CD8-positive, alpha-beta memory T cell (primary cell): ENCODE measurements at places on chromosomes 1 and 21. TPM values are rescaled to one million over a fixed set of nuclear protein-coding genes. Genes with fewer than 3 reads are reported as not detected.

The PIGV gene
- total RNA-seq: 23.6 TPM

The ZCCHC17 gene
- total RNA-seq: 30.8 TPM

The CD247 gene
- total RNA-seq: 130 TPM

The LRRC38 gene
- total RNA-seq: not detected

The S100A3 gene
- total RNA-seq: not detected

The REG4 gene
- total RNA-seq: 2.5 TPM

The KRTCAP2 gene
- total RNA-seq: 207 TPM

The PLCH2 gene
- total RNA-seq: 2.5 TPM

The KCNH1 gene
- total RNA-seq: not detected

DNA sequence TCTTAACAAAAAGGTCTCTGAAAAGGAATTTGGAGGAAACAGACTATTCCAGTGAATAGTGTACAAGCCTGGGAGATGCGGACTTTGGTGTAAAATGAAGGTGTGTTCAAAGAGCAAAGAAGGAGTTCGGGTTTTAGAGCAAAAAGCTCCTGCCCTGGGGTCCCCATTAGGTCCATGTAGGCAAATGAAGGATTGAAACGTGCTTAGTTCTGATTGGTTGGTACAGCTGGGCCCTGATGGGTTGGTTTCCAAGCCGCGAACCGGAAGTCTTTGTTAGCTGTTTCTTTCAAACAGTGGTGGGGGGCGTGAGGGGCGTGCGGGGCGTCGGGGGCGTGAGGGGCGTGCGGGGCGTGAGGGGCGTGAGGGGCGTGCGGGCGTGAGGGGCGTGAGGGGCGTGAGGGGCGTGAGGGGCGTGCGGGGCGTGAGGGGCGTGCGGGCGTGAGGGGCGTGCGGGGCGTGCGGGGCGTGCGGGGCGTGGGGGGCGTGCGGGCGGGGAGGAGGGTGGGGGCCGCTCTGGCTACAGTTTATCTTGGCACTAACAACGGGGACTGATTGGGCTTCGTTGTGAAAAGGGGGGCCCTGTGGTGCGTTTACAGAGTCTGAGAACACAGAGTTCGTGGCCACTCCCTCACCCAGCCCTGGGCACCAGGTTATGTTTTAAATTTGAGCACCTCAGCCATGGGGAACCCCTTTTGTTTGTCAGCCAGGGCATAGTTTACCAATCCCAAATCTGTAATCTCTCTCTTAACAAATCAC is 29.4 kb downstream of the LRRC3 start:
- no peak for DNase-seq

DNA sequence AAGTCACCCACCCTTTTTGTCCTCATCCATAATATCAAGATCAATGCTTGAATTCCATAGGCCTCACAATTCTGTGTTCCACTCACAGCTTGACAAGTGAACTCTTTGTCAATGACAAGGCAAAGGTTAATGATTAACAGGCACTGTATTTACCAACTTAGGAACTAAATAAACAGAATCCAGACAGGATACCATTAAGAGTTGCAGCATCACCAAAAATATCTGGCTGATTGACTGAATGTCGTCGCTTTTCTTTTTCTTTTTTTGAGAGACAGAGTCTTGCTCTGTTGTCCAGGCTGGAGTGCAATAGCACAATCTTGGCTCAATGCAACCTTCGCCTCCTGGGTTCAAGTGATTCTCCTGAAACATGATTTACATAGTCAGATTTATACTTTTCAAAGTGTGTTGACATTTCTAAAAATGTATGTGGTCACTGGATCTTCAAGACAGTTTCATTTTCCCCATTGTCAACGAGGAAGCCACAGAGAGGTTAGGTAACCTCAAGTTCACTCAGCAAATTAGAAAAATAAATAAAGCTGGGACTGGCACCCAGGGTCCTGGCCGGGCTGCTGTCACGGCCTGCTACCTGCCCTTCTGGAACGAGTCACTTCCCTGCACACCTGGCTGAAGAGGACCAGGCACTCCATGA is 81.0 kb downstream of the PDE9A start:
- no peak for DNase-seq

DNA sequence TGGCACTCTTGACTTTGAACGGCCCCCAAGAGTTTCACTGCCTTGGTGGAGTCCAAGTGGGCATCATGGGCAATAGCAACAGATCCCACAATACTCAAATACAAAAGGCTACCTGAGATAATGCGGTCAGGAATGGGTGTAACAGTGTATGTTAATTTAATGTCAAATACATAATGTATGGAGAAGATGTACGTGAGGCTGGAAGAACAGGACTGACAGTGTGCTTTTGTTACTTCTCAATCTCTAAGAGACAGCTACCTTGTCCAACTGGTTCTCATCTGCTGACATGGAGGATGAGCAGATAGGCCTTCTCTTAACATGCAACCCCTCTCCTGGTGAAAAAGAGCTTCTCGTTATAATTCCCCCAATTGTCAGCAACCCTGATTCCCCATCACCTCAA is 167.2 kb downstream of the APP start:
- no peak for DNase-seq

GRCh38 chr1:224149709-224150108 is 33.3 kb upstream of the DEGS1 start:
- DNase-seq: no peak

GRCh38 chr1:10546896-10547295 is 72.1 kb downstream of the PEX14 start:
- no peak for DNase-seq

DNA sequence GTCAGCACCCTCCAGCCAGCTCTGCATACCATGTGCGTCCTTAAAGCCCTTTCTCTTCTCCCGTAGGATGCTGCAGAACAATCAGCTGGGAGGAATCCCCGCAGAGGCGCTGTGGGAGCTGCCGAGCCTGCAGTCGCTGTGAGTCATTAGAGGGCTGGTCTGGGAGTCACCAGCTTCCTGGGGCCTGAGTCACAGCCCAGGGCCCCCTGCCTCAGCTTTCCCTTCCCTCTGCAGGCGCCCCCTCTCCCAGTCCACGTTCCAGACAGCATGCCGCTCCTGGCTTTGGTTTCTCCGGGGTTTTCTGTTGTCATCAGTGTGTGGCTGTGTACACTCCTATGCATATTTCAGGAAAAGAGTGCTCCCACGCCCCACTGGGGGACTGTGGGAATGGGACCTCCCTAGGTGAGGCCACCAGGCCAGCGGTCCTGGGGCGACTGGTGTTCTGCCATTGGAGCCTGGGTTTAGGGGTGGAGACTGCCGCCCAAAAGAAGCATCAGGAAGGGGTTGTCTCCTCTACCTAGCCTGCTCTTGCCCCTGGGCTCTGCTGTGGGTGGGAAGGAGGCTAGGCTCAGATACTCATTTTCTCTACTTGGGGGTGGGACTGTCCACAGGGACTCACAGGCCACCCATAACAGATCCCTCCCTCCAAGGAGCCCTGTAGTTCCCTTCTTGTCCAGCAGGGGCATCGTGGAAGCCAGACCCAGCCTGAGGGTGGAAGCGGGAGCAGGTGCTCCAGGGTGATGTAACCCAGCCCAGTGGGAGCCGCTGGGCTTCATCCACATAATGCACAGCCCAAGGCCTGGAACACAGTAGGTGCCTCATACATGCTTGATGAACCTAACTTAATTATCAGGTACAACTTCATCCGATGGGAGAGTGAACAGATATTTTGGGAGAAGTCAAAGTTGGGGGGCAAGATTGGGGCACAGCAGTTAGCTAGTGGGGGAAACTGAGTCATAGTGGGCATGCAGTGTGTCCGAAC is 42.5 kb downstream of the LGR6 start:
- peak; percentile 52 for DNase-seq

GRCh38 chr1:8955406-8955805 is 9.7 kb downstream of the CA6 start:
- DNase-seq: no peak

- DNase-seq: no peak
These were observed 422.5 kb upstream of the VAMP3 start for GRCh38 chr1:7348580-7348979.

GRCh38 chr1:62585469-62586155 is 11.7 kb upstream of the ANGPTL3 start:
- DNase-seq: no peak

DNA sequence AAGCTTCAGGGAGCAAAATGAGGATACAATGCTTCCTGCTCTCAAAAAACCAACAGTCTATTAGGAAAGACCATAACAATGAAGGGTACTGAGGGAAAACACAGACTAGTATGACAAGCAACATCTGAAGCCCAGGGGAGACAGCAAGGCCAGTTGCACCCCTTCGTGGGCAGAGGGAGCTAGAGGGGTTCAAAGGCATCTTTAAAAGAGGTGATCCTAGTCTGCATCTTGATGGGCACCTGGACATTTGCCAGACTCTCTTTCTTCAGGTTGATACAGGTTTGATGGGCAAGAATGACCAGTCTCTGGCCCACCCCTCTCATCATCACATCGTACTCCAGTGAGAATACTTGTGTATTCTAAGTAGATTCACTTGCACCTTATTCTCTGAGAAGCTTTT is 177.7 kb downstream of the VAV3 start:
- peak; percentile 12 for DNase-seq

DNA sequence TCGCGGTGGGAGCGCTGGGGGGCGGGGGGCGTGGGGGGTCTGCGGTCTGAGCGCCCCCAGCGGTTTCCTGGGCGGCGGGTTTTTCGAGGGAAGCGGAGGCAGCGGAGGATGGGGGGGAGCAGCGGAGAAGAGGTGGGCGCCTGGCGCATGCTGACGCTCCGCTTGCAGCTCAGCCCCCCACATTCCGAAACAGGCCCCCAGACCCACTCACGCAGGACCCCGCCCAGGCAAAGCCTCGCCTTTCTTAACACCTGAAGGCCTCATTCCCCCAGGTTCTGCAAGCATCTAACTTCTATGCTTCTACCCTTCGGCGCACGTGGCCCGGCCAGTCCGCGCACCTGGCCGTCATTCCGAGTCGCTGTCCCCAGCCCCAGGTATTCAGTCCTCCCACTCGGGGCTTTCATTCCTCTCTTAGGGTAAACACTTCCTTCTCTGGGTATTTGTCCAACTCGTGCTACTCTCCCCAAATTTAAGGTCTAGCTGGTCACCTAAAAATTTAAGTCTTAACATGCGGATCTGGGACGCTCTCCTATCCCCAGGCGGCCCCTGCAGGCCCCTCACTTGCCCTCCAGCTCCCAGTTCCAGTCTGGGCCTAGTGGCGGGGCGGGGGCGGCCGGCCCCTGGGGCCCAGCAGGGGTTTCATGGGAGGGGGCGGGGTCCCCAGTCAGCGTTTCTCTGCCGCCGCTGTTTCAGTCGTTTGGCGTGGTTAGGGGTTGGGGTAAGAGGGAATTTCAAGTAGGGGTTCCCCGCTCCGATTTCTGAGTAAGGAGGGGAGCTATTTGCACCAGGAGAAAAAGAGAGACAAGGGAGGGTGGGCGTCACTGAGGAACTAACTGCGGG is 2.8 kb upstream of the ZBTB7B start:
- DNase-seq: peak; percentile 21

DNA sequence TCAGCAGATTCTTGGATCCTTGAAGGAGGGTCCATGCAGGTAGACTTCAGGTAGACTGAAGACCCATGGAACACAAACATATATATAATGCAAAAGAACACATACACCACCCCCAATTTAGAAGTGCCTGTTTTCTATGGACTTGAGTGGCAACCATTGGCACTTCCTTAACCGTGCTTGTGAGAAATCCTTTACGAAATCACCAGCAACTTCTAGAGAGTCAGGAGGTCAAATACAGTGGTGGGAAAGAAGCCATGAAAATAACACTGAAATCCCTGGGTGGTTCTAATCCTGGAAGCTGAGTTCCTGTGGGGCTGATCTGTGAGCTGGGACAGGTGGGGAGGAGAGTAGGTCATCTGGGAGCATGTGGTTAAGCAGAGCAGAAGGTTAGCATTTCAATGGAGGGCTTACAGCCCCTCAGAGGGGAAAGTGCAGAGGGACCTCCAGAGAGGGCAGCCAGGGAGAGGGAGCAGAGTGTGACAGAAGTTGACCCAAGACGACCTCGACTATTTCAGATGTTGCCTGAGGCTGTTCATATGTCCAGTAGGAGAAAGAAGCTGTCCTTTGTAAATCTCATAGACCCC is 13.0 kb upstream of the IL10 start:
- DNase-seq: no peak

DNA sequence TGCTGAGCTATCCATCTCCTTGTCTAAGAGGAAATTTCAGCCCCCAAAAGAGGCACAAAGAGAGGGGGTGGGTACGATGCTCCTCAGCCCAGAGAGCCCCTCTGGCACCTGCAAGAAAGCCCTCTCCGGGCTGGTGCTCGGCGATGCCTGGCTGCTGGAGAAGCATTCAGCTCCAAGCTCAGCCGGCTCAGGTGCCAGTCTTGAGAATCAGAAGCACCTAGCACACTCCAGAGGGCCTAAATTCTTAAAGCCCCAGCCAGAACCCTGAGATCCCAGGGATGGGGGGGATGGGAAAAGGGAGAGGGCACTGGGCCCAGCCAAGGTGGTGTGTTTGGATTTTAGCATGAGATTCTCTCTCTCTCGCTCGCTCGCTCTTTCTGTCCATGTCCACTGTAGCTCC is 2.9 kb downstream of the GRIK3 start:
- DNase-seq: no peak

DNA sequence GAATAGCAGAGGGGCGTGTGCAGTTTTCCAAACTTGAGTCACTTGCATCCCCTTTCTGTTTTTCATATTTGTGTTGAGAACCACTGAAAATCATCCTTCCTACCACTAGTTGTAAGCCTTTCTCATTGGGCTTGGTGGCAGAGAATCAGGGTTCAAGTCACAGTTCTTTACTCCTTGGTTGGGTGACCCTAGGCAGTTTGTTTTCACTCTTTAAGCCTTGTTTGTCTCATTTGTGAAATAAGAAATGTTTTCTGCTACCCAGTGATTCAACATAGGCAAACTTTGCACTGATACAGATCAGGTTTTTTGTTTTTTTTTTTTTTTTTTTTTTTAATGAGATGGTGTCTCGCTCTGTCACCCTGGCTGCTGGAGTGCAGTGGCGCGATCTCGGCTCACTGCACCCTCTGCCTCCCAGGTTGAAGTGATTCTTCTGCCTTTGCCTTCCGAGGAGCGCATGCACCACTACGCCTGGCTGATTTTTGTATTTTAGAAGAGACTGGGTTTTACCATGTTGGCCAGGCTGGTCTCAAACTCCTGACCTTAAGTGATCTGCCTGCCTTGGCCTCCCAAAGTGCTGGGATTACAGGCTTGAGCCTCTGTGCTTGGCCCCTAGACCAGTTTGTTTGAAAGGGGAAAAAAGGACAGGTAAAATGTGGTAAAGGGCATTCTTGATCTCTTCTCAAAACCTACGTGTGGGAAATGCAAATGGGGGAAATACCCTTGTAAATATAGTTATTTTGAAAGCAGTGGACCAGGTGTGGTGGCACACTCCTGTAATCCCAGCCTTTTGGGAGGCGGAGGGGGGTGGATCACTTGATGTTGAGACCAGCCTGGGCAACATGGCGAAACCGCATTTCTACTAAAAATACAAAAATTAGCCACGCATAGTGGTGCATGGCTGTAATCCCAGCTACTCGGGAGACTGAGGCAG is 3.2 kb downstream of the CLIC4 start:
- no peak for DNase-seq

DNA sequence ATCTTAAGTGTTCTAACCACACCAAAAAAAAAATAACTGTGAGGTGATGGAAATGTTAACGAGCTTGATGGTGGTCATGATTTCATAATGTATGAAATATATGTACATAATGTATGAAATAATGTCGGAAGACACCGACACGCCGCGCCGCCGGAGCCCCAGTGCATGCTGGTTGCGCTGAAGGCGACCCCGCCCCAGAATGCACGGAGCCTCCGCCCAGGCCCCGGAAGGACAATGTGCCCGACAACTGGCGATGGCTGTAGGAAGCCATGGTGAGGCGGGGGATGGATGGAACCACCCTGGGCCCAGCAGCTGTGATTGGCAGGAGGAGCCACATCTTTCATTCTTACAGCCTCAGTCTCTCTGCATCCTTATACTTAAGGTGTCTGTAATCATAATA is 7.4 kb downstream of the OR2T10 start:
- DNase-seq: no peak

GRCh38 chr1:67733681-67734322 is 48.8 kb downstream of the GADD45A start:
- DNase-seq: no peak

- no peak for DNase-seq
These were observed 8.0 kb upstream of the BARHL2 start for GRCh38 chr1:90724926-90725656.
